ENCODE measurements at places on chromosomes 2 and 18. TPM values are rescaled to one million over a fixed set of nuclear protein-coding genes. Genes with fewer than 3 reads are reported as not detected.

GRCh38 chr18:48360376-48361021 lies 48.7 kb downstream of the ZBTB7C start:
- DNase-seq, result no peak

DNA sequence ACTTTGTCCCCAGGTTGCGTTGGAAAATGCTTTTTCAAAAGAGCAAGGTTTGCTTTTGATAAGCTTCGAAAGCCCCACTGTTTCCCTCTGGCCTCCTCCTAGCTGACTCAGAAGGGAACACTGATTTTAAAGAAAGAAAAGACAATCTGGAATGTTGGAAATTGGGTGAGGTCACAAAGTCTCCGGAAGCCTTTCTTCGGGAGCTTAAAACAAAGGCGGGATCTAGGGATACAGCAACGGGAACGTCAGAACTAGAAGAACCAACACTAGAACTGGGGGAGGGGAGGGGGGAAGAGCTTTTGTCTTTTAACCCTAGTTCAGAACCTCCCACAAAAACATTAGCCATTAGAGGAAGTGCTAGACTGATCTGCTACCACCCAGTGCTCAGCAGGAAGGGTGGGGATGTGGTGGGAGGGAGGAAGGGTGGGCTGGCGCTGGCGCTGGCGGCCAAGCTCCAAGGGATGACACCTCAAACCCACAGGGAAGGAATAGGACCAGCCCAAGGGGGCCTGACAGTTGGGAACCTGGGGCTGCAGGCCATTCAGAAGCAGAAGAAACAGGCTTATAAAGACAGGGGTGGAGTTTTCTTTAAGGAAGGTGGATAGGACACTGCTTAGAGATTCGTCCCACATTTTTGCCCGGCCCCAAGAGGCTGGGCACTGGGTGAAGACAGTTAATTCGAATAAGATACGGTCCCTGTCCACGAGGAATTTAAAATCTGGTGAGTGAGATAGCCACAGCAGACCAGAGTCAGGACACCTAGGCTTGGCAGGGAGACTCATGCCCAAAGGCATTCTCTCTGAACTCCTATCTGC lies 1.7 kb downstream of the TMSB10 start:
- DNase-seq, result no peak

DNA sequence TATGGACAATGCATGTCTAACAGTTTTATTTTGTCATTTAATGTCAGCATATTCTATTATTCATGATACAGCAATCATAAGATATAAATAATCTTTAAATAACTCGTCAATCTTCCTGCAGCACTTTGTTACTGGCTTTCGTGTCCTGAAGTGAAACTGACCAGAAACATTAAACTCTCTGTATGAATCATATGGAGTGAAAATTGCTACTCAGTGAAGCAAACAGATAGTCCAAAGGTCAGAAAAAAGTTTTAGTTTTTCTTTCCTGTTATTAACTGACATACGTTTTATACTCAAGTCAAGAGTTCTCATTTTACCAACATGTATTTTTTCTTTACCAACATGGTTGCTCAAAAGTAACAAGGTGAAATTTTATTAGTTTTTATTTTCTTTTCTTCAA lies 106.8 kb upstream of the GALNT5 start:
- DNase-seq, result no peak

DNA sequence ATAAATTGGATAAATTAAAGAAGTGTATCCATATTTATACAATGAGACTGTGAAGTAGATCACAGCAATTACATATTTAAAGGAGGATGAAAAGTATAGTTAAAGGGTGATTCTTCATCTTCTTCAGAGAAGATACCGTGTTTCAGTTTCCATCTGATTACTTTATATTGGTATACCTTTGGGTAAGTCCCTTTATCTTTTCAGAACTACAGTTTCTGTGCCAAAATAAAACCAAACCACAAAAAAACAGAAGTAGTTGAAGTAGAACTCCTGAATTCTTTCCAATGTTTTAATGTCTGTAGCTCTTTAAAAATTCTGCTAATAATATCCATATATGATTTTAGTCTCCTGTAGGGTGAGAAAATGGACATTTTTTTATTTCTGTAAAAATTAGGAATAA lies 231.2 kb upstream of the LINC00305 start:
- DNase-seq, result no peak

GRCh38 chr18:59699750-59700534 lies 2.7 kb upstream of the CCBE1 start:
- no peak for DNase-seq

GRCh38 chr2:16201848-16202247 lies 261.5 kb downstream of the MYCN start:
- no peak for DNase-seq

DNA sequence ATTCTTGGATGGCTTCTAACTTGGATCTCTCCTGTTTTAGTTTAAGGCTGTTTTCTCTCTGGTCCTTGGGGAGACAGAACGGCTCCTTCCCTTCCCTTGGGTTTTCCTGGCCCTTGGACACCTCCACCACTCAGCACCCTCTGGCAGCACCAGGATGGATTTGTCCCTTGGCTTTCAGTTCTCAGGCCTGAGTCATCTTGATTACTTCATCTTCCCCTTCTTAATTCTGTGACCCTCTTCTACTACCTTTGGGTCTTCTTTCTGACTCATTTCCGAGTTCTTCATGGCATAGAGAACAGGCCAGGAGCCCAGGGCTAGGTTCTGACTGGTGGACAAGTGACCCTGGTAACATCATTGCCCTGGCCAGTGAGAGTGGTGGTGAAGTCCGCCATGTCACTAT lies 14.9 kb downstream of the IGFBP2 start:
- DNase-seq, result no peak

DNA sequence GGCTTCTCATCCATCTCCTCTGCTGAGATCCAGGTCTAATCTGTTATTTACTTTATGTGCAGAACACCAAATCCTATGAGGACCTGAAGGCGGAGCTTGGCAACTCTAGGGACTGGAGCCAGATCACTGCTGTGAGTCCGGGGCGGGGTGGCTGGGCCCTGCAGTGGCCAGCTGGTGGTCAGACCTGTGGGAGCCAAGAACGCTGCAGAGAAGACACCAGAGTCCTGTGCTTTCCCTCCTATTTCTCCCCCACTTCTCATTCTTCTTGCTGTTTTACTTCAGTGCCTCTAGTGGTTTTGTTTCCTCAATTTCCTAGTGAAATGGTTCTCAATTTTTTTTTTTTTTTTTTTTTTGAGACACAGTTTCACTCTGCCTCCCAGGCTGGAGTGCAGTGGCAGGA lies 19.7 kb downstream of the VIL1 start:
- DNase-seq, result no peak

- DNase-seq, result peak; percentile 32
Observed at GRCh38 chr2:28342081-28342967, 50.3 kb upstream of the FOSL2 start.

DNA sequence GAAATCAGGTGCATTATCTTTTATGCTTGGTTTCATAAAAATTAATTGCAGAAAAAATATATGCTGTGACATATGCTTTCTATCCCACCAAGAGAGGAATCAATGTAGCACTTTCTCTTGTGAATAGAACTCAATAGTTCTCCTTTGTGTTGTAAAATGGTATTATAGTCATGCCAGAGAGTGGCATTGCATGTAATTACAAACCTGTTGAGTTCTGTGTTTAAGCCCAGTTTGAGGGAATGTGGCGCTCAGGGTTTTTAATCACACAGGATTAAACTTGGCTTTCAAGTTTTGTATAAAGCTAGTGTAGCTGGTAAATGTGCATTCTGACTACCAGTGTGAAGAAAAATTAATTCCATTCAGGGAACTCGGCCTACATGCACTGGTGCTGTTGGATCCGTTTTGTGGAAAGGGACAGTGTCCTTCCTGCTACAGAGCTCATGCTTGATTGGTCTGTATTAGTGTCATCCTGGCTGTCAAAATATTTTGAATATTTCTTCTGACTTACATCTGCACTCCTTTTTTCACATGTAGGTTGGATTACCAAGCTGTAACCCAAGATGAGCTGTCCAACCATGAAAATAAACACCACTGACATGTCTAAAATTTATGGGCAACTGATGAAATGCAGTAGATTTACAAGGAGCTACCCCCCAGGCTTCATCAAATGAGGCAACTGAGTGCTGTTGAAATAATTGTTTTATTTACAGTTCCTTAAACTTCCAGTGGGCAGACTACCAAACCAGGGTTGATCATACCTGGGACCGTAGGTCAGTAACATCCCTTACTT lies 80.3 kb downstream of the SLC4A3 start:
- no peak for DNase-seq

DNA sequence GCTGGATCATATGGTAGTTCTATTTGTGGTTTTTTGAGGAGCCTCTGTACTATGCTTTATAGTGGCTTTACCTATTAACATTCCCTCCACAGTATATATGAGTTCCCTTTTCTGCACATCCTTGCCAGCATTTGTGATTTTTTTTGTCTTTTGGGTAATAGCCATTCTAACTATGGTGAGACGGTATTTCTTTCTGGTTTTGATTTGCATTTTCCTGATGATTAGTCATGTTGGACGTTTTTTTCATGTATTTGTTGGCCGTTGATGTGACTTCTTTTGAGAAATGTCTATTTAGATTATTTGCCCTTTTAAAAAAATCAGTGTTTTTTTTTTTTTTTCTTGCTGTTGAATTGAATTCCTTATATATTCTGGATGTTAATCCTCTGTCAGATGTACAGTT lies 31.1 kb downstream of the ACTR3 start:
- DNase-seq, result no peak

DNA sequence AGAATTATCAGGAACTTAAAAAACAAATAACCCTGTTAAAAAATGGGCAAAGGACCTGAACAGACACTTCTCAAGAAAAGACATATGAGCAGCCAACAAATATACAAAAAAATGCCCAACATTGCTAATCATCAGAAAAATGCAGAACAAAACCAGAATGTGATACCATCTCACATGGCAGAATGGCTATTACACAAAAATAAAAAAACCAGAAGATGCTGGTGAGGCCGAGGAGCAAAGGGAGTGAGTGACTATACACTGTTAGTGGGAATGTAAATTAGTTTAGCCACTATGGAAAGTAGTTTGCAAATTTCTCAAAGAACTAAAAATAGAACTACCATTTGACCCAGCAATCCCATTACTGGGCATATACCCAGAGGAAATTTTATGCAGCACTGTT lies 95.8 kb upstream of the DSEL start:
- DNase-seq, result no peak

DNA sequence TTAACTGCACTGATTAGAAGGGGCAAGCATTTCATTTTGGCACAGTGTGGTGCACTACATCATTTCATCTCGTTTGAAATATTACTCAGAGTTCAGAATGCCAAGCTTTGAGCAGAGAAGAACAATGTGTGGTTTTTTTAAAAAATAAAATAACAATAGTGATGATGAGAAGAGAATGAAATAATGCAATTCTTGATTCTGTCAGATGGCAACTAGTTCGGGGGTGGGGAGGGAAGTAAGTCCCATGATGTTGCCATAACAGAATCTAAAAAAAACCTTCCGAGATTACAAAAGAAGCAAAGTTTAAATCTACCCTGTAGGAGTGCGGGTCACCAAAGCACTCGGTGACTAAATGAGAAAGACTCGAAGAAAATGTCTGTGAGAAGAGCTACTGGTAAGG lies 490.4 kb downstream of the NR4A2 start:
- DNase-seq, result no peak

DNA sequence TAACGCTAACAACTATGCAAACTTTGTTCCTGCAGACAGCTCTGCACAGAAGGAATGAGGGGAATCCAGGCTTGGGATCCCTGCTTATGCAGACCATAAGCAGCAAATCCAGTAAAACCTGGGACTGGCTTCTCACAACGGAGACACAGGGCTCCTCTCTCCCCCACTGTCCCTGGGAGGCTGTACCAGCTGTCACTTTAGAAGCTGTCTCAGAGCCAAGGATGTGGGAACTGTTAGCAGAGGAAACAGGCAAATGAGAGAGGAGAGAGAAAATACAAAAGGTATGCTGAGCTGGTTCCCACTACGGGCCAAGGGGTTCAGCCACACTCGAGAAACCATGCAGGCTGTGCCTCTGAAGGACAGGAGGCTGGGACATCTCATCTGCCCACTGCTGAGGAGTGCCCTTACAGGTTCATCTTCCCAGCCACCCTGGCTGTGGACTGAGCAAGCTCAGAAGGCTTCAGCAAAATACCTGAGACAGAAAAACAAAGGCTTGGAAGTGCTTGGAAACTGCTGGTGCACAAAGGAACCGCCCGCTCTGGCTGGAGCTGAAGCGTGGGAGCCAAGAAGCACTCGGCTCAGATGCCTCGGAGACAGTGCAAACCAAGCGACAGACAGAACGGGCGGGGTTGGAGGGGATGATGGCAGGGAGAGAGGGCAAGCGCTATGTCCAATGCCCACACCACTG lies 72.5 kb downstream of the FAM210A start:
- DNase-seq, result no peak

CFAP65 gene
- total RNA-seq, result 0.06 TPM

DYSF gene
- total RNA-seq, result 4.6 TPM
